ENCODE measurements at places on chromosomes 2 and 18. TPM values are rescaled to one million over a fixed set of nuclear protein-coding genes. Genes with fewer than 3 reads are reported as not detected.

Gene RAD51AP2
- polyA plus RNA-seq = 0.45 TPM

Gene SERPINB10
- polyA plus RNA-seq = 0.09 TPM

DNA sequence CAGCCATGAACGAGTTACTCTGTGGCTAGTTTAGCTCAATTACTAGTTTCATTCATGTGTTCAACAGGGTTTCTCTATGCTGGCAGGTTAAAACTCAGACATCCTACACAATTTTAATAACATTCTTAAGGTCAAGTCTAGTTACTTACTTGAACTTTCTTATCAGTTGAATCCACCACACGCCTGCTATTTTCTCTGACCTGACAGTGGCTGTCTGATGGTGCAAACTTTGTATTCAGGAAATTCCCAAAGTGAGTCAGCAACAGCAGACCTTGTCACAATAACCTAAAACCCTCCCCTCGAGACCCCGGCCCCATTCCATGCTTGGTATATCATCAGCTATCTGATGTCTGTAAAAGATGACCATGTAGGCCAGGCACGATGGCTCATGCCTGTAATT, 20.8 kb upstream of the CIDEA start:
- DNase-seq = no peak

DNA sequence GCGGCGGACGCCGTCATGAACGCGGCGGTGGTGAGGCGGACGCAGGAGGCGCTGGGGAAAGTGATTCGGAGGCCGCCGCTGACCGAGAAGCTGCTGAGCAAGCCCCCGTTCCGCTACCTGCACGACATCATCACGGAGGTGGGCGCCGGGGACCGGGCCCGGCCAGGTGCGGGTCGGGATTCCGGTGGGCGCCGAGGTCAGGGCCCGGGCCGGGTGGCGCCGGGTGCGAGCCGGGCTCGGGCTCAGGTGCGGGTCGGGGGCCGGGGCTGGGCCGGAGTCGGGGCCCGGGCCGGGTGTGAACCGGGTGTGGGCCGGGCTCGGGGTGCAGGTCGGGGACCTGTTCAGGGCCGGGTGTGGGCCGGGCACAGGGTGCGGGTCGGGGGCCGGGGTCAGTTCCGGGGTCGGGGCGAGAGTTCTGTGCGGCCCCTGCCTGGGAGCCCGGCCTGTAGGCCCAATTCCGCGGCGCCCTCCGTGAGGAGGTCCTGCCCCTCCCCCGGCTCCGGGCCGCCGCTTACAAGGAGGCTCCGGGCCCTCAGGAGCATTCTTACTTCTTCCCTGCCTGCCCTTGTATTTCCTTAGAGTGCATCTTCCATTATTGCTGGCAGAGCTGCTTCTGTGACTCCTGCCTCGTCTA, 447 bp downstream of the TRAF3IP1 start:
- DNase-seq = peak; percentile 28

- DNase-seq = no peak
Observed at GRCh38 chr2:236964291-236964690, 121.4 kb upstream of the COPS8 start.

DNA sequence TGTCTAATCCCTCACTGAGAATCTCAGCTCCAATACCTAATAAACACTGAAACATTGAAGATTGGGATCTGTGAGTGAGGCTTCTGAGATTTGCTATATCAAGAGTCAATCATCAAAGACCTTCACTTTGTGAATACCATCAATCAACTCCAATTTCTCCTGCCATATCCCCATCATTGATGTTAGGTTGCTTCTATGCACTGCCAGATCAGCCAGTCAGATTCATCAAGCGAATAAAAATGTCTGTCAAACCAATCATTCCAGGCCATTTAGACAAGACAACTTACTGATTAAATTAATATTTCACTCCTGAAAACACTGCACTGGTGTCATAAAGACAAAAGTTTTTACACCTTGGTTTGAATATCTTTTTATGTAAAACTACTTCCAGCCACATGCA, 1295.5 kb upstream of the LRRTM1 start:
- DNase-seq = no peak

DNA sequence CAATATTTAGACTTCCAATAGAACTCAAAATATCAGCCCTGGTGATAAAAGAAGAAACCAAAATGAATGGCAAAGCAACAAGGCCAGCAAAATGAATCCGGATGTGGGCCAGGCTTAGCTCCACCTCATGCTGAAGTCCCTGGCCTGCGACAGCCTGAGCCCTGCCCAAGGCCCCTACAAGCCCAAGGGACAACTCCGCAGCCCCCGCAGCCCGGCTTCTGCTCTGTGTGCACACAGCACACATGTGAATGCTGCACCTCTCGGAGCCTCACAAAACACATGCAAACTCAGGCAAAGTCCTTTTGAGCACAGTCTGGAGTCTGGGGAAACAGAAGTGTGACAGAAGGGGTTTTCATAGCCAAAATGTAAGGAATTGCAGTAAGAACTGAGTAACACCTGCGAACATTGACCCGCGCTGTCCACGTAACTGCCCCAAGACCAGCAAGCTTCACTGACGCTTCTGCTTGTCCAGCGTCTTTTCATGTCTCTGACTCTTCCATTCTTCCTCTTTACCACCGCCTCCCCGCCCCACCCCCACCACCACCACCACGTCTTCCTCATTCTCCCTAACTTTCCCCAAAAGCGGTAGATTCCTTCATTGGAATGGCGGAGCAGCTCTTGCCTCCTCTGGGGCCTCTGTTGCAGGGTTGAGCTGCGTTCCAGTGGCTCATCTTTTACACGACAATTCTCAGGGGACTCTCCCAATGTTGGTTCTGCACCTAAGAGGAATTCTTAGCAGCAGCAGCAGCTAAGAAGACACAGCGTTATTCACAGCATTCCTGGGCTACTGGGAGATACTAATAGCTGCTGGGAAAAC, 136.4 kb upstream of the COPS8 start:
- no peak for DNase-seq

Gene RESP18
- not detected for polyA plus RNA-seq

Gene CDKL4
- polyA plus RNA-seq = not detected

- no peak for DNase-seq
Observed at GRCh38 chr18:51151568-51152511, 45.6 kb downstream of the MEX3C start.

DNA sequence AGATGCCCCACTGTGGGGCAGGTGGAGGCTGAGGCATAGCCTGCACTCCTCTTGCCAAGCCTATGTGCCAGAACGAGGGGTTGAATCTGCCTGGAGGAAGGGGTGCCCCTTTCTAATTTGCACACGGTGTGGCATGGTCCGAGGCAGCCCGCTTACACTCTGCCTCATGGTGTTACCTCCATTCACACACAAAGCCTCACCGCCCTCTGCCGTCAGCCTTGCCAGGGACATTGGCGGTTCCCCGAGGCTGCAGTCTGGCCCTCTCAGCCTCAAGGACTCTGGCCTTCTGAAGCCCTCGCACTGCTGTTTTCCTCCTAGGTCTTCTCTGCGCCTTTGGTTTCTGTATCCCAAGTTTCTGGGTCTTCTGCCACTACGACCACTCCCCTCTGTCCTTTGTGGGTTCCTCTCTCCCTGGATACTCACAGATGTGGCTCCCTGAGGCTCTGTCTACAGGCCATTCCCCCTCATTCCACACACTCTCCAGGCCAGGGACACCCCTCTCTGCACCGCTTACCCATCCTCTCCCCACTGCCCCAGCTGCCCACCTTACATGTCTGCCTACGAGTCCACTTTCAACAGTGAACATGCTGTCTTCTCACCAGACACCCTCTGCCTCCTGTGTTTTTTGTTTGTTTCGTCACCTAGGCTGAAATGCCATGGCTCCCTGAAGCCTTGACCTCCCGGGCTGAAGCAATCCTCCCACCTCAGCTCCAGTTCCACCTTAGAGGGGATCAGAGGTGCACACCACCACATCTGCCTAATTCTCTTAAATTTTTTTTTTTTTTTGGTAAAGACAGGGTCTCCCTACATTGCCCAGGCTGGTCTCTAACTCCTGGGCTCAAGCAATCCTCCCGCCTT, 7.9 kb upstream of the ASPRV1 start:
- DNase-seq = no peak

DNA sequence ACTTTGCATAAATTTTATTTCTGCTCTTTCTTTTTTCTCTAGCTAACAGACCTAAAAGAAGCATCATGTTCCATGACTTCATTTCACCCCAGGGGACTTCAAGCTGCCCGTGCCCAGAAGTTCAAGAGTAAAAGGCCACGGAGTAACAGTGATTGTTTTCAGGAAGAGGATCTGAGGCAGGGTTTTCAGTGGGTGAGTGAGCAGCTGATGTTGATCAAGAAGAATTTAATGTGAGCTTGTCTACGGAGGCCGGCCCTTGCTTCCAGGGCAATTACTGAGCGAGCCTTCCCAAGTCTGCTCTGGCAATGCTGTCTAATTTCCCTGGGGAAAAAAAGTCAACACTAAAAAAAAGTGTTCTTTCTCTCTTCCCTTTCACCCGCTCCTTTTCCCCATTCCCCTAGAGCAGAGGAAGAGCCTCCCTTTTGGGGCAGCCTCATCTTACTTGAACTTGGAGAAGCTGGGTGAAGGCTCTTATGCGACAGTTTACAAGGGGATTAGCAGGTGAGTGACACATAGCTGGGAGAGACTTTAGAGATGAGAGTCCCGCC, 1.2 kb downstream of the CDK15 start:
- DNase-seq = peak; percentile 73

DNA sequence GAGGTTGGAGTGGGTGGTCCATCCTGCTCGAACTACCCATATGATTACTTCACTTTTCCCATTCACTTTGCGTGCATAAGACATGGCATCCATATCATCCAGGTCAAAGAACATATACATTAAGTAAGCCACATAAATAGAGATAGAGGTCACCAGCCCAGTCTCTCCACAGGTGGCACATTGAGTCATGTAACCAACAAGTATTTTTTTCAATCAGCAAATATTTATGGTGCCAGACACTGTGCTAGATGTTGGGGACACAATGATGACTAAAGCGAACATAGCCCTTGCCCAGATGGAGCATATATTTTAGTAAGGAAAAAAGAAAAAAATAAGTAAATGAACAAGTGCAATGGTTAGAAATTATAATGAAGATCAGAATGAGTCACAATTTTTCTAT, 83.6 kb upstream of the LCLAT1 start:
- no peak for DNase-seq

- DNase-seq = no peak
Observed at GRCh38 chr2:6822406-6822805, 43.3 kb downstream of the CMPK2 start.

Gene SERPINE2
- 104 TPM for polyA plus RNA-seq

- DNase-seq = no peak
Observed at GRCh38 chr18:44709307-44710126, 28.8 kb downstream of the SETBP1 start.

Gene DSG1
- polyA plus RNA-seq = not detected

Gene SPTBN1
- polyA plus RNA-seq = 286 TPM

DNA sequence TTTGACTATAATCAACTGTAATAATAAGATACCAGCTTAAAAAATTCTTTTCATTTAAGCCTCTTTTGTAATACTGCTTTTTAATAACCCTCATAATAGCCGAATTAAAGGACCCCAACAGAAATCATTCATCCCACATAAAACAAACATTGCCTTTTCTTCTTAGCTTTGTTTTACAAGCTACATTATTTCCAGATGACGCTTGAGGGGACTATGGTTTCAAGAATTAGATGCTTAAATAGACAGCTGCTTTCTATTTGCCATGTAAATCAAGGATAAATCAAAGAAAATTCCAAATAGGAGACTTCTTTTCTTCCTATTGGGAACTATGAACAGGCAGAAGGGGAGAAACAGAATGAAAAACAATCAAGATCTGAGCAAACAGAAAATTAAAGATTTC, 200.7 kb upstream of the SMAD7 start:
- DNase-seq = no peak

Gene DNMT3A
- 59.9 TPM for polyA plus RNA-seq

DNA sequence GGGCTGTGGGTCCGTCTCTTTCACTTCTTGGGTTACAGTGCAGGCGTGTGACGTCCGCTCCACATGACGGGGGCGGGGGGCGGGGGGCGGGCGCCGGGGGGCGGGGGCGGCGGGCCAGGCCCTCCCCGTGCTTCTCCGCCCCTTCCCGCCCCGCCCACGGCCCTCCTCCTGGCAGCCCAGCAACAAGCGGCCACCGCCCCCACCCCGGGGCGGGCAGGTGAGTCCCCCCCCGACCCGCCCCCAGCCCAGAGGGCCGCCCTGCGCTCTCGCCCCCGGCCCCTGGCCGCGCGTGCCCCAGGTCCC, 3.6 kb downstream of the ZNF516 start:
- DNase-seq = peak; percentile 85

DNA sequence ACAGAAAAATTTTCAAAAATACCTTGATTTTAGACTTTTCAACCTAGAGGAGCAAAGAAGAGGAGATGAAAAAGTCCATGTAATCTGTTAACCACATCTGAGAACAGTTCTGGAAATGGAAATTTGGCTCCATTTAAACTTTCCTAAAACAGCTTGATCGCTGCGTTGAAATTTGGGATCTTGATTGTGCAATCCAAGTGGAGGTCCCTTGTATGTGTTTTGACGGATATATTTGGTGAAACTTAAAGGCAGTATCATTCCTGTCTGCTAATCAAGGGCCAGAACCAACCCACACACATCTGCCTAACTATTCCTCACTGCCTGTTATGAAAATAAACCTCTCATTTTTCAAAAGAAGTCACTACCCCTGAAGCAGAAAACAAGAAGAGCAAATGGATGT, 46.6 kb downstream of the SPATS2L start:
- DNase-seq = peak; percentile 84

Gene STARD7
- polyA plus RNA-seq = 152 TPM

- no peak for DNase-seq
Observed at GRCh38 chr2:200575957-200576356, 9.9 kb upstream of the AOX1 start.

DNA sequence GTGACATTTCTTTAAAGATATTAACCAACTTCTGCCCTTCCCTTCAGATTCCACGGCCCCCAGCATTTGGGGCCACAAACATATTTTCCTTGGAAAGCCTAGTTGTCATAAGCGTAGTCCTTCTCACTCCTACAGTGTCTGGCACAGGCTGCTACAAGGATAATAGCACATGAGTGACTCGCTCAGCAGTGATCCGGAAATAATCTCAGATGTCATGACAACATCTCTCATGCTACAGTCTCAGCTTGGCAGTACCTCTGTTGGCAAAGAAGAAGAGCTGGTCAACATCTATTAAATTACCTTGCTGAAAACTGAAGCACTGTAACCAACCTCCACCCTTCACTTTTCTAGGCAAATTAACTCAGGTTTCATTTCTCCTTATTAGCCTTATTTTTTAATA, 351.7 kb downstream of the RAD51AP2 start:
- no peak for DNase-seq

Gene RNF152
- polyA plus RNA-seq = 5.8 TPM

Gene CSRNP3
- polyA plus RNA-seq = 7.9 TPM

Gene CD207
- 0.12 TPM for polyA plus RNA-seq
